ENCODE measurements at places on chromosomes 2 and 18.
A peak's percentile ranks its signal among the peaks of the same experiment; 100 is the strongest.

- no peak for DNase-seq
Observed at GRCh38 chr2:60948926-60949579, 67.7 kb downstream of the REL start.

GRCh38 chr18:33828949-33829348 lies 250.9 kb downstream of the ASXL3 start:
- DNase-seq, result no peak

DNA sequence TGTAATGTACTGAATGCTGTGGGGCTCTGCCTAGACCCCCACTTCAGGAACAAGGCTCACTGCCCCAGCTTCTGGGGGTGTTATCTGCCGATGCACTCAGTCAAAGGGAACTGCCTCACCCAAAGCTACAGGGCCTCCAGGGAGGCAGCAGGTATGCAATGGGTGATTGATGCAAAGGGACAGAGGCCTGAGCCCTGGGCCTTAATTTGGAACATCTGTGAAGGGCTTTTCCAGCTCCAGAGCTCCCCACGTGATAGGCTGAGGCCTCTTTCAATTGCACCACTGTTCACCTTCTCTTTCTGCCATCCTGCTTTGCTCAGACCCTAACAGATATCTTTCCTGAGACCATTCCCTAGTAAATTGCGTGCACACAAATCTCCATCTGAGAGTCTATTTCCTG lies 131.0 kb downstream of the ATL2 start:
- DNase-seq, result no peak

DNA sequence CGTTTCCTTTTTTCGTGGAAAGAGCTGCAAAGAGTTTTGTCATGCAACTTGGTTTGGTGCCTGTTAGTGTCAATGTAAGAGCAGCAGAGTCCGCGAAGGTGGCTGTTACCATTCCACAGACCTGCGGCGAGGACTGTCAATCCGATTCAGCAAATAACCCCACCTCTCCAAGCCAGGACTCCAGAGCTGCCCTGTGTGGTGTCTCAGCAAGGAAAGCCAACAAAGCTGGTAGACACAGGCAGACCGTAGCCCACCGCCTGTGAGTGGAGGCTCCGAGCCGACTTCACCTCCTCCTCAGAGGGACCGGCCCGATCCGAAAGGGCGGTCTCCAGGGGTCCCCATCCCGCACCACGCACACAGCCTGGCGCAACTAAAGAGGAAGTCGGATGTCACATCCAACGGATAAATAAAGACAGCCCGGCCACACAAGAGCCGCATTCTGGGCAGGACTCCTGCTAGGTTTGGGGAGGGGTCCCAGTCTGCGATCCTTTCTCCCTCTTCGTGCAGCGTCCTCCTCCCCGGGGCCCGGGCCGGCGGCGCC lies 819 bp downstream of the ANKRD44 start:
- DNase-seq, result peak; percentile 70

GRCh38 chr18:45835057-45835636 lies 9.7 kb downstream of the SIGLEC15 start:
- DNase-seq, result no peak

GRCh38 chr2:172710584-172711047 lies 25.0 kb upstream of the RAPGEF4 start:
- peak; percentile 53 for DNase-seq

DNA sequence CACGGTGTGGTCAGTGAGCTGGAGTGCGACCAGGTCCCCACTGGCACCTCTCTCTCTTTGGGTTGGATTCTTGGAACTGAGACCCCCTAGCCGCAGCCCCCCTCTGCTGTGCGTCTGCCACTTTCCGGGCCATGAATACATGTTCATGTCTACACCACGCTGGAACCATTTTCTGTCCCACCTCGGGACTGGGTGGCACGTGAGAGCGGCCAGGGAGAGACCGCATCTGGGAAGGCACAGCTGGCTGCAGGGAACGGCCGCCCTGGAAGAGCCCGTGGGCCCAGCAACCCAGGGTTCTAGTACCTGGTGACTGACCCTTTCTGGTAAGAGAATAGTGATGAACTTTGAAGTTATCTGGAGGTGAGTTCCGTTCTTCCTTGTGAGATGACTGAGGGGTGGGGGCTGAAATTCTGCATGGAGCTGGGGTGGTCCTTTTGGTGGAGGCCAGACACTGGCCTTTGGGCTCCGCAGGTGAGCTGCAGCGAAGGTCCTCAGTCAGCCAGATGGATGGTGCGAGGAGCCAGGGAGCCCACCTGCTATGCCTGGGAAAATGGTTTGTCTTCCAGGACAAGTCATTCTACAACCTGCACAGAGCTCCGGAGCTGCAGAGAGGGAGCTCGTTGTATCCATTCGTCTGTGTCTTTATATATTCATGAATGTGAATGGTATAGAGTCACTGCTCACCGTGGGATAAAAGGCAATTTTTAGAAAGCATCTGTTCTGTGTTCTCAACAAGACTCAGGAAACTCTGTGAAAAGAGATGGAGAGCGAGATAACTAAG lies 223.5 kb downstream of the NDUFA10 start:
- no peak for DNase-seq

All from stimulated activated CD8-positive, alpha-beta memory T cell treated with anti-CD3 and anti-CD28 coated beads, Interleukin-4, amount 100 ng/mL, for 48 hours (primary cell).